G401 (cell line): ENCODE measurements at places on chromosomes 3 and 15.

- DNase-seq, result no peak
Observed at GRCh38 chr3:12308517-12308916, 19.6 kb downstream of the PPARG start.

- no peak for DNase-seq
Observed at GRCh38 chr3:62503516-62503915, 130.2 kb upstream of the FEZF2 start.

DNA sequence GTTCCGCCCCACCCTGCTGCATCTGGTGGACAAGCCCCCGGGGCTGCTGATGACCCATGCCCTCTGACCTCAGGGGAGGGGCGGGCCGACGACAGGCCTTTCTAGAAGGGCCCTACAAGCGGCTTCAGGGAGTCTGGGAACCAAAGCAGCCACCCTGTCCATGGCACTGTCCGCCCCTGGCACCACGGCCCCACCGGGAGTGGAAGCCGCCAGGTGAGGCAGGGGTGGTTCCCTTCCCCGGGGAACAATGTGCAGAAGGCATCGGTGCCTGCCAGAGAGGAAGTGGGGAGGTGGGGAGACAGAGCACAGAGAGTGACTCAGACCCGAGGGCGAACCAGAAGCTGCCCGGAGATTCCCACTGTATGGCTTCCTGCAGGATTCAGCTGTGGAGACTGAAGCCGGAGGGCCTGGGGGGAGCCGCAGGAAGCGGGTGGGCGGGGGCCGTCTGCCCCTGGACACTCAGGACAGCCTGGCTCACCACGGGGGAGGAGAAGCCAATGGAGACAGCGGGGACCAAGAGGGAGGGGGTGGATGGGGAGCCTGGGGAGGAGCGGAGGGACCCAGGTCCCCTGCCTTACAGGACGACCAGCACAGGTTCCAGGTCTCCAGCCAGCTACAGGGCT is 134.0 kb downstream of the TPRA1 start:
- no peak for DNase-seq

DNA sequence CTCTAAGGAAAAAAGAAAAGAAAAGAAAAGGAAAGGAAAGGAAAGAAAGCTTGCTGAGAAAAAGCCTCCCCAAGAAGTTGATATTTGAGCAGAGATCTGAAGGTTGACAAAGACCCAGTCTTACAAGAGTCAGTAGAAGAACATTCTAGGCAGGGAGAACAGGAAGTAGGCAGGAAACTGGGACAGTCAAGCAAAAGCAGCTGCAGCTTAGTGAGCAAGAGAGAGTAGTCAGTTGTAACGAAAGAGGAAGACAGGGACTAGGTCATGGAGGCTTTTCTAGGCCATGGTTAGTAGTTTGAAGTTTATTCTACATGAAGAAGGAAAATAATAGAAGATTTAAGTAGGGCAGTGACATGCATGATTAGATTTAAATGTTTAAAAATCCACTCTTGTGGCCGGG is 31.8 kb upstream of the KLHL6 start:
- DNase-seq, result no peak

DNA sequence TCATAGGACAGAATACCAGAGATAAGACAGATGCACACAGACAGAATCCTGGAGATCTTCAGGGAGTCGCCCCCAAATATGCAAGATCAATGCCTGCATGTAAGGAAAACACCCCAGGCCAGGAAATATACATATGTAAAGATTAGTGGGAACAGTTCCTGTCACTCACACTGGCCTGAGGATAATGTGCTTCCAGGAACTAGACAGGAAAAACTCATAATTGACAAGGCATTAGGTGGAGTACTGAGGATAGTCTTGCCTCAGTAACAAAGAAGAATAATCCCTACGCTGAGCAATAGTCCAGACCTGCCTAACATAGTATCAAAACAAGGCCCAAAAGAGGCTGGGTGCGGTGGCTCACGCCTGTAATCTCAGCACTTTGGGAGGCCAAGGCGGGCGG is 20.4 kb upstream of the B4GALT4 start:
- no peak for DNase-seq

DNA sequence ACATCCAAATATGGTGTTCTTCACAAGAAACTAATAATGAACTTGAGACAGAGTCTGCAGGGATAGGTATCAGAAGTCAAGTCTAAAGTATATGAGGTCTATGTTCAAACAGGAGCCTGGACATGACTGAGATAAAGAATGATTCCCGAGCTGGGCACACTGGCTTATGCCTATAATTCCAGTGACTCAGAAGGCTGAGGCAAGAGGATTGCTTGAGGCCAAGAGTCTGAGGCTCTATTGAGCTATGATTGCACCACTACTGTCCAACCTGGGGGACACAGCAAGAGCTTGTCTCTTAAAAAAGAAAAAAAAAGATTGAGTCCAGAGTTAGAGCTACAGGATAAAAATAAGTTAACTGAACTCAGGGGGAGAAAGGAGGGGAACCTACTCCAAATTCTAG is 246.5 kb downstream of the LRRN1 start:
- no peak for DNase-seq

DNA sequence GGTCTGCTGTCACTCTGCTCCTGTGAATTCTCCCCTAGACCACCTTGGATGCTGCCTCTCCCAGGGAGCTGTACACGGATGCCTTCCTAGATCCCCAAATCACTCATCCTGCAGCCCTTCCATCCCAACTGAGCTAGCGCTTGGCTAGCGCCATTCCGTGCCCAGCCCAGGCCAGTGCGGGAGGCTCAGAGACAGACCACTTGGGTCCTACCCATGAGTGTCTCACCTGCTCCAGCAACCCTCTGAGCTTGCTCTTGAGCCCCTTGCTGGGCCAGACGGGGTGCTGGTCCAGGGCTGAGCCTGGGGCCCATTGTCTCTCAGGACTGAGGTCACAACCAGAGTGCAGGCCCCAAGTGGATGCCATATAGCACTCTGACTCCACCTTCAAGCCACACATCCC is 17.7 kb downstream of the SH2D7 start:
- no peak for DNase-seq

- no peak for DNase-seq
Observed at GRCh38 chr15:33031324-33031821, 163.1 kb downstream of the FMN1 start.

GRCh38 chr15:73994912-73995622 is 551 bp downstream of the PML start:
- peak; percentile 48 for DNase-seq

DNA sequence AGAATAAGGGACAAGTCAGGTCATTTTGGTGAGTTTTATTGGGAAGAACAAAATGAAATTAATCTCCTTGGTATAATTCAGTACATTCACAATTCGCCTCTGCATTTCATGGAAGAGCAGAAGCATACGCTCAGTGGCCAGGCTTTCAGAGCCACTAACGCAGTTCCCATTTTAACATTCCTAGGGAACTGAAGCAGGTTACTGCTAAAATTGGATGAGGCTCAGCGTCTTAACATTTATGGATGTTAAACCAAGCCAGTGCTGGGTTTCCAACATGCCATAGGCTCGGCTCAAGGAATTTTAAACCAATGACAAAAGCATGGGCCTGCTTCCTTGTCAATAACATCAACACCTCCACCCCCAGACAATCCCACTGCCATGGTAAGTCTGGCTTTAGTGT is 172.7 kb upstream of the PRICKLE2 start:
- no peak for DNase-seq

- DNase-seq, result no peak
Observed at GRCh38 chr3:155423526-155424322, 130.2 kb upstream of the STRIT1 start.

GRCh38 chr3:190117981-190118380 is 2.7 kb downstream of the P3H2 start:
- DNase-seq, result no peak

- peak; percentile 4 for DNase-seq
Observed at GRCh38 chr3:101898752-101899169, 49.4 kb downstream of the NFKBIZ start.

DNA sequence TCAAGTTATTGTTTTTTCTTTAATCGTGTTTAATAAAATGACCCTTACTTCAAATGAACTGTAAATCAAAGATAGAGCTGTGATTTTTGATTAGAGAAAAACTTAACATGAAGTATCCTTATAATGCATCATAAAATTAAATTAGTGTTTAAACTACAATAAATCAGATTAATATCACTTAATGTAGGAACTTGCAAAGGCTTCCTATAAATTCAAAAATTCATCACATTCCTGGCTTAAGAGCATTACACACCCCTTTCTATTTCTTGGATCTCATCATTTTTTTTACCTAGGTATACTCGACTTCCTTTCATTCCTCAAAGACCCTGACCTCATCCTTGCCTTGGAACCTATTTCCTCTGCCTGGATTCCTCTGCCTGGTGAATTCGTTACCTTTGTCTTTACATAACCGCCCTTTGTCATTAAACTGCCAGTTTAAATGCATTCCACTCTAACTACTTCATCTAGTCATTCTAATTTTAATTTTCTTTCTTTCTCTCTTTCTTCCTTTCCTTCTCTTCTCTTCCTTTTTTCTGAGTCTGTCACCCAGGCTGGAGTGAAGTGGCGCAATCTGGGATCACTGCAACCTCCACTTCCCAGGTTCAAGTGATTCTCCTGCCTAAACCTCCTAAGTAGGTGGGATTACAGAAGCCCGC is 1244.5 kb downstream of the OTOL1 start:
- no peak for DNase-seq

DNA sequence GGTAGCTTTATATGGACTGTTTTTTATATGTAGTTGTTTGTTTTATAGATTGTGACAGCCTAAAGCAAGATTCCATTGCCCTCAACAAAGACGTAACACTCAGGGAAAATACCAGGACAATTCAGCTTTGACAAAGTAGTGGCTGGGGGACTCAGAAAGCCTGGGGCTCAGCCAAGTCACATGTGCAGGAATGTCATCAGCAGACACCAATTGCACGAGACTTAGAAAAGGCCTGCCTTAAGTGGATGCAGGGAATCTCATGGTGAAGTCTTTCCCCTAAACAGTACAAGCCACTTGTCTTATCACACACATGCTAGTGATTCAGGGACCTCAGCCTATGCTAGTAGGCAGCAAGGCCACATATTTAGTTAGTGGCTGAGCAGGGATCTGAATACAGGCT is 381.8 kb upstream of the THBS1 start:
- DNase-seq, result no peak

- no peak for DNase-seq
Observed at GRCh38 chr3:106004137-106004681, 135.4 kb upstream of the CBLB start.

DNA sequence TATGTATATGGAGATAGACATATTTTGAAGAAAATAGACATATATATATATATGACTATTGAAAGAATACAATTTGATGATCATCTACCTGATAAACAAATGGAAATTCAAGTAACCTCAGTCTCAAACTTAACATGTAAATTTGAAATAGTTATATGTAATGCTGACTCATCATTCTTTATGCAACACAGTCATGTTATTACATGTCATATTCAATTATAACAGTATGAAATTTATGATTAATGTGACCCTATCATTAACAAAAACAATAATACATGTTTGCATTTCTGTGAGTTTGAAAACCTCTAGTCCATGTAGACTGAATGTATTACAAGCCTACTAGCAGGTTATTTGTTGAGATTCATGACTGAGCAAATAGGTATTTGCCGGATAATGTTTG is 204.1 kb downstream of the CADM2 start:
- peak; percentile 18 for DNase-seq

GRCh38 chr3:133276594-133276993 is 123.3 kb upstream of the BFSP2 start:
- DNase-seq, result peak; percentile 35

GRCh38 chr3:31065765-31066164 is 171.3 kb upstream of the GADL1 start:
- no peak for DNase-seq
